Inflammatory macrophage (primary cell): ENCODE measurements at places on chromosomes 1 and 21.
A peak's percentile ranks its signal among the peaks of the same experiment; 100 is the strongest.

DNA sequence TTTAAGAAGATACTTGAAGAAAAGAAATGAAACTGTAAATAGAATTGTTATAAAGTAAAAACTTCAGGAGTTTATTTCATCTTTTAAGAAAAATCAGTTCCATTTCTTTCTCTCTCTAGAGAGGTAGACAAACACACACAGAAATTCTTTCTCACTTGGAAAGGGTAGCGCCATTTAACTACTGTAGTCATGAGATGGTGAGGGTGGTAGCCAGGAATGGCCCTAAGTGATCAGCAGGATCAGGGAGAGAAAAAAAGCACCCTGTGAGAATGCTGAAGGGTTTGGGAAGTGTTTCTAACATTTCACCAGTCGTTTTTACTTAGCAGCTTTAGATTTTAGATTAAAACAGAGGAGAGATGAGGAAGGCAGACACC is 205.7 kb upstream of the RUNX1 start:
- no peak for DNase-seq

GRCh38 chr1:35452106-35452774 is 105.0 kb downstream of the KIAA0319L start:
- peak; percentile 75 for DNase-seq

DNA sequence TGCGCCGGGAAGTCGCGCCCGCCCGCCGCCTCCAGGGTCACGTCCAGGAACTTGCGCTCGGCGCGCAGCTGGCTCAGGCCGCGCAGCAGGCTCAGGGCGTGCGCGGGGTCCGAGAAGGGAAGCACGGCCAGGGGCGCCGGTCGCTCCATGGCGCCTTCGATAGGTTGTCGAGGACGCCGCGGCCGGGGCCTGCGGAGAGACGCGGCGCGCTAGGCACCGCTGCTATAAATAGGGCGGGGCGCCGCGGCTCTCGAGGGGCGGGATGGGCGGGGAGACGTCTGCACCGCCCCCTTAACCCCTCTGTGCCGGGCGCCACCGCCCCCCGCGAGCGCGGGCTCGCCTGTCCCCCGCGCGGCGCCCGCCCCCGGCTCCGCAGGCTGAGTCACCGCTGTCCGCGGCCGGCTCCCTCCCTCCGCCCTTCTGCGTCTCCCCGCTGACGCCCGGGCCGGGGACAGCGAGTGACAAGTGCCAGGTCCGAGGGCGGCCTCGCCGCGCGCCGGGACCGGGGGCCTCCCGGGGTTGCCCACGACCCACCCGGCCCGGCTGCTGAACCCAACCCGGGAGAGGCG is at the start of gene KLHL21:
TSS of gene KLHL21 (minus strand) at position 201 of the 569 bp plus-strand sequence. CDS start at position 149, 52 bp downstream.
- DNase-seq: peak; percentile 89

GRCh38 chr1:14954210-14954609 is 199.3 kb upstream of the TMEM51 start:
- no peak for DNase-seq

DNA sequence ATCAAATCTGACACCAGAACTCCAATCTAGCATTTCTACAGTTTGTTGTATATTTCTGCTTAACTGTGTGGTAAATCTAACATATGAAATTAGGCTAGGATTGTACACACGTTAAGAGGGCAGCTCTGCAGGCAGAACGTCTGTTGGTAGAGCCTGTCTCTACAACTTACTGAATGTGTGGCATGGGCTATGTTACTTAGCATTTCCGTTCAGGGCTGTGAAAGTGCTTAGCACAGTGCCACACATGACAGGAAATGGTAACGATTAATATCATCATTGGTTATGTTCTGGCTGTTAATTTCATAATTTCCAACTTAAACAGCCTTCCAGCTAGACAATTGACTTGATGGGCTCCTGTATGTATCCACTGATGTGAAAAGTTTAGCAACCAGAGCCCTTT is 9.6 kb upstream of the C8B start:
- DNase-seq: no peak

GRCh38 chr1:231493421-231494185 is 34.9 kb upstream of the TSNAX start:
- peak; percentile 31 for DNase-seq
